ENCODE measurements at places on chromosomes 16 and 17.

GRCh38 chr17:48439110-48439850, 9.3 kb upstream of the SKAP1 start:
- no peak for DNase-seq

DNA sequence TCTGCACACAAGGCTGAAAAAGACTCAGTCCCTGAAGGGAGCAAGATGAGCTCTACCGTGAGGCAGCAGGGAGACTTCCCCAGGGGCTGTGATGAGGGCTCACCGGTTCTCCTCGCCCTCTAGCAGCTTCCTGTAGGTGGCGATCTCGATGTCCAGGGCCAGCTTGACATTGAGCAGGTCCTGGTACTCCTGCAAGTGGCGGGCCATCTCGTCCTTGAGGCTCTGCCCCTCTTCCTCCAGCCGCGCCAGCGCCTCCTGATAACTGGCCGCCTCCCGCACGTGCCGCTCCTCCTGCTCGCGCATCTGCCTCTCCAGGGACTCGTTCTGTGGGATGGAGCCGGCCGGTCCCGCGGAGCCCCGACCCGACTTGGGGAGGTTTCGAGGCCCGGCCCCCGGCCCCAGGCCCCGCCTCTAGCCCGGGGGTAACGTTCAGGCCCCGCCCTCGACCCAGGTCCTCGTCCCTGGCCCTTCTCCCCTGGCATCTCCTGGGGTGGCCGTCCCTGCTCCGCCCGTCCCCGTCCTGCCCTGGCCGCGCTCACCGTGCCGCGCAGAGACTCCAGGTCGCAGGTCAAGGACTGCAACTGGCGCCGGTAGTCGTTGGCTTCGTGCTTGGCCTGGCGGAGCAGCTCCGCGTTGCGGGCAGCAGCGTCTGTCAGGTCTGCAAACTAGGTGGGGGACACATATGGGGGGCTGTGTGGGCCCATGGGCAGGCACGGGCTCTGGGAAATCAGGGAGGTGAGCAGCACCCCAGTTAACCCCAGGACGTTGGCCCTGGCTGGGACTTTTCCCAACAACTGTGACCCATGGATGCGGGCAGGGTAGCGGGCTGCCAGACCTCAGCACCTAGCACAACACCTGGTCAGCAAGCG, 3.9 kb downstream of the GFAP start:
- DNase-seq, result no peak

DNA sequence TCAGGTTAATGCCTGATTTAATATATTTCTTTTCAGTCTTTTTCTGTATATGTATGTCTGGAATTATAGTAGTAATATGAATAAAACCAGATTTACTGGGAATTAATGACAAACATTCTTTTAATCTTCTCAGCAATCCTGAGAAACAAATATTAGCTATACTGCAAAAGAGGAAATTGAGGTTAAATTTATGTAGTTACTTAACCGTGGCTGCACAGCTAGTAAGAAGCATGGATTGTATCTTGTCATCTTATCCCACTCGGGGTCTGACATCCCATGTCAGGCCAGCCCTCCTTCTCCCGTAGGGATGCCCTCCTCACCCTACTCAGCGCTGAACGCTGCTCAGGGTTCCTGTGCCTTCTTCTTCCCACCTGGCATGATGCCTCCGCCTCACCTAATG, 143.0 kb downstream of the FTO start:
- DNase-seq, result no peak

DNA sequence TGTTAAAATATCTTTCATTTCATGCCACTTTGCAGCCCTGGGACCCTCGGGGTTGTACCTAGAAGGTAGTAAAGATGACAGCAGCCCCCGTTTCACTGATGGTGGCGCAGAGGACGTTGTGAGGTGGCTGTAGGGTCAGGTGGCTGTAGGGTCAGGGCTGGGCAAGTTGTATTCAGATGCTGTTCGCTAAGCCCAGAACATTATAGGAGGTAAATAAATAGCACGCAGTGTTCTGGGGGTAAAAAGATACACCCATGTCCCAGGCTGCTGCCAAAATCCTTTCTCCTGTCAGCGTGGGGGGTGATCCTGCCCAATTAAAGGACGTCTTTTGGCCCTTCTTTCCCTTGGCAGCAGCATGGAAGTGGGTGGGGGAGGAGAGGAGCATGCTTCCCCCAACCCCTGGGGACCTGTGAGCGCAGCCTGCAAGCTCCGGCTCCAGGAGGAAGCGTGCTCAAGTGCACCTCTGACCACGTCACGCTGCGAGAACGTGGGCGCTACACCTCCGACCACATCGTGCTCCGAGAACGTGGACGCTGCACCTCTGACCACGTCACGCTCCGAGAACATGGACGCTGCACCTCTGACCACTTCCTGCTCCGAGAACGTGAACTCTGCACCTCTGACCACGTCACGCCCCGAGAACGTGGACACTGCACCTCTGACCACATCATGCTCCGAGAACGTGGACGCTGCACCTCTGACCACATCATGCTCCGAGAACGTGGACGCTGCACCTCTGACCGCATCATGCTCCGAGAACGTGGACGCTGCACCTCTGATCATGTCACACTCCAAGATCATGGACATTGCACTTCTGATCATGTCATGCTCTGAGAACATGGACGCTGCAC, 182.1 kb downstream of the RPTOR start:
- no peak for DNase-seq

GRCh38 chr17:60964160-60964559, 286.5 kb downstream of the BCAS3 start:
- no peak for DNase-seq

DNA sequence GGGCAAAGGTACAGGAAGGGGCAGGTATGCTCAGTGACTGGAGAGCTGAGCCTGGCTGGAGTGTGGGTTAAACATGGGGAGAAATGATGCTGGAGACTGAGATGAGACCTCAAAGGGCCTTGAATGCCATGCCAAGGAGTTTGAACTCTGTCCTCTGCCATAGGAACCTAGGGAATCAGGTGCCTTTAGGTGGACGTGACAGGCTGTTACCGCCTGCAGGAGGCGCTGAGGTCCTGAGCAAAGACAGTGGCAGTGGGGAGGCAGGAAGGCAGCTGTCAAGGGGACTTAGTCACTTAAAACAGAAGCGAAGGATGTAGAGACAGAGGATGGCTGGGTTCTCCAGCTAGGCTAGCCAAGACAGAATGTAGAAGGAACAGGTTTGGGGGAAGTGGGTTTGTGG, 9.1 kb downstream of the PSMB3 start:
- DNase-seq, result no peak

DNA sequence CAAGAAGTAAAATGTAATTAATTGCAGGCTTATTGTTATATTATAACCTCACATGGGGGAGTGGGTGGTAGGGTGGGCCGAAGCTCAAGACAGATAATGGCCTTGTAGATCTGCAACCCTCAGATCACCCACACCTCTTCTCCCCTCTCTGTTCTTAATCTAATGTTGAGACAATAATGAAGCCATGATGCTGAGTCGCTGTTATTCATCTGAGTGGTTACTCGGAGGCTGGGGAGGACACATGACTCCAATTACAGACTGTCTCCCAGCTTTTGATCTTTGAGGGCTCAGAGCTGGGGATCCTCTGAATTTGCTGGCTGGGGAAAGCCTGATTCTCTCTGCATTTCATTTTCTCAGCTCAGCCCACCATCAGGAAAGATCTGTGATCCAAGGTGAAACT, 275.3 kb downstream of the SHISA9 start:
- DNase-seq, result no peak
